ENCODE measurements at places on chromosomes 2 and 18.

DNA sequence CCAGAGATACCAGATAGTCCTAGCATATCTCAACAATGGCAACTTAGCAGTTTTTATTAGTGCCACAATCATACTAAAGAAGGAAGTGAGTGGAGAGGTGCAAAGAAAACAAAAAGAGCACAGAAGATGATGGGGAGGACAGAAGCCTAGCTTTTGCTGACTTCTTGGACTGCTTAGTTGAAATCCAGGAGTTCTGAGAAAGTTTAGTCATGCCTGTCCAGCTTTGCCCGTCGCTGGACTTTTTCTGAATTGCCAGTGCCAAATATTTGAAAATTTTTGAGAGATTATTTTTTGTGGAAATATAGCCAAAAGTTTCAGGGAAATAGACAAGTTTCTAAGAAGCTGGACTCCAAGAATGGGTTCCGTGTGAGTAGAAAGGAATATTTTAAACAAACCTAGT lies 558.7 kb upstream of the TNP1 start:
- DNase-seq, result no peak

DNA sequence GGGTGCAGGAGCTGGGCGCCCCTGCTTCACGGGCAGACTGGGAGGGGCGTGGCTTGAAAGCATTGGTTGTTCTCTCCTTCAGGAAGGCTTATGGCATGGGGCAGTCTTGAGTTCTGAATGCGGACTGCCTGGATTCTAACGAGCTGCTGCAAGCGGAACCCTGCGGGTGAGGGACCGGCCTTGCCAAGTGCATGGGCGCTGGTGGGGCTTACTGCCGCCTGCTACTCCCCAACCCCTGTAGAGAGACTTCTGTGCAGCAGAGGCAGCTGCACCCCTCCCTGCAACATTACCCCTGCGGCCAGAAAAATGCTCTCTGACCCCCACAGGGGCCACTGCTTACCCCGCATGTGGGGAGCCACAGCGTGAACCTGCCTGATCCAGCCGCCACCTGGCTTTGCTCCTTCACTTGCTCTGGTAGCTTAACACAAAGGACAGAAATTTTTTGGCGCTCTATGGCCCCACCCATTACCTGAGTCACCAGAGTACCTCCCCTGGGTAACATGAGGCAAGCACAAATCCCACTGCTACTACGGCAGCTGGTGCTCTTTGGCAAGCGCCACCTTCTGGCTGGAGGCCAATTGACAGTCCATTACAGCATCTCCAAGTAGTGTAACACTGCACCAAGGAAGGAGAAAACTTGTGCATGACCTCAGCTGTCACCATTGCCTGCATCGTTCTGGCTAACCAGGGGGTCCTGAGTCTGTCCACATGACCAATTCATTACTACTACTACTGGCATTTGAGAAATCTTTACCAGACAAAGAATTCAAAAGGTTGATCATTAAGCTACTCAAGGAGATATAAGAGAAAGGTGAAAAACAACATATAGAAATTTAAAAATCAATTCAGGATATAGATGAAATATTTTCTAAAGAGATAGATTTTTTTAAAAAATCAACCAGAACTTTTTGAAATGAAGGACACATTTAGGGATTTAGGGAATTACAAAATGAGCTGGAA lies 35.4 kb downstream of the MYL12B start:
- DNase-seq, result peak; percentile 82

- no peak for DNase-seq
Measured at GRCh38 chr2:146927080-146927711, 917.6 kb upstream of the ACVR2A start.

DNA sequence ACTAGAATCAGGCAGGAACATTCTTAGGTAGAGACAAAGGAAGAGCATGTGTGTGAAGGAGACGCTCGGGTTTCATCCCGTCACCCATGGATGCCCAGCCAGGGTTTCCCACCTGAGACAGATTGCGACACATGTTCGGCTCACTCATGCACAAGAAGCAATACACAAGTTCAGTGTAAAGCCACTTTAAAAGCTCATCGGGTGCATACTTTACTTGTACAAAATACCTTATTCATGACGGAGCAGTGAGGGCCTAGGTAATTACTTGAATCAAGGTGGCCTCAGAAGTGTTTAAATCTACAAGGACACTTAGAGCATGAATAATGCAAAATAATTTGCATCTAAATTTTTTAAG lies 42.0 kb downstream of the ZEB2 start:
- no peak for DNase-seq

GRCh38 chr2:233075966-233076339 lies 15.8 kb downstream of the INPP5D start:
- DNase-seq, result peak; percentile 6

DNA sequence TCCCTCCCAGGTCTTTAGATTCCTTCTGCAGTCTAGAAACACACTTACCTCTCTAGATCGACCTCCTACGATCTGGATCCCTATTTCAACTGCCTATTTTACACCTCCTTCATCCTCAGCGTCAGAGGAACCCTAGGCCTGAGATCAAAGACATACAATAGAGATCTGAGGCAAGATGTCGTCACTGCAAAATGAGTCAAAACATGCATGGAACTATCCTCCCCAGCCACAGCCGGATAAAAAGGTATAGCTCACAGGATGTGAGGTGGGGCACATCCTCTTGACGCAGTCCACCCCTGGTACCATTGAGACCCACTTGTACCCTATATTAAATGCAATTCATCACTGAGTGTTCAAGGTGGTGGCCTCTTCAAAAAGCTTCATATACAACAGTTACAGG lies 63.7 kb upstream of the DNAJC10 start:
- DNase-seq, result no peak

- no peak for DNase-seq
Measured at GRCh38 chr2:233165543-233165894, 86.0 kb upstream of the ATG16L1 start.

DNA sequence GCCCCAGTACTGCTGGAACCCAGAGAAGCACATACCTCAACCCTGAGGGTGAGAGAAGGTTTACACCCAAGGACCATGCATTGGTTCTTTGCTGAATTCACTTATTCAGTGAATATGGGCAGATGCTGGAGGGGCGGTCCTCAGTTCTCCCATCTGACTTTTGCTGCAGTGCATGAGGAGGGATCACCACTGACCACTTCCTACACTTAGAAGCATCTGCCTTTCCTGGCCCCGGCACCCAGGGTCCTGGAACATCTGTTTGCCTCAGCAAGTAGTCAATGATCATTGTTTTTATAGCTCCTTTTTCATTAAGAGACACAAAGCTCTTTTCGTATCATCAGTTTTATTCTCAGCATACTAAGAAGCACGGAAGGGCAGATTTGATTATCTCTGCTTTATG lies 211.4 kb downstream of the SH3RF3 start:
- DNase-seq, result no peak

GRCh38 chr2:99397266-99397920 lies 60.2 kb downstream of the EIF5B start:
- peak; percentile 24 for DNase-seq

- DNase-seq, result no peak
Measured at GRCh38 chr2:41595240-41595639, 452.6 kb upstream of the PKDCC start.

- DNase-seq, result no peak
Measured at GRCh38 chr2:9770308-9771100, 72.8 kb upstream of the TAF1B start.

- DNase-seq, result no peak
Measured at GRCh38 chr2:212535996-212536816, 2.4 kb downstream of the ERBB4 start.

GRCh38 chr2:30367232-30368070 lies 79.6 kb upstream of the LCLAT1 start:
- no peak for DNase-seq

GRCh38 chr2:27915191-27915590 lies 24.7 kb downstream of the BABAM2 start:
- DNase-seq, result no peak

GRCh38 chr18:44691148-44691925 lies 10.6 kb downstream of the SETBP1 start:
- DNase-seq, result no peak

GRCh38 chr2:169136885-169137534 lies 67.6 kb downstream of the DHRS9 start:
- DNase-seq, result no peak

- no peak for DNase-seq
Measured at GRCh38 chr2:239475161-239476028, 74.6 kb upstream of the HDAC4 start.

GRCh38 chr2:28528206-28528605 lies 32.3 kb downstream of the PLB1 start:
- no peak for DNase-seq

- no peak for DNase-seq
Measured at GRCh38 chr2:192119536-192119935, 75.2 kb downstream of the TMEFF2 start.

DNA sequence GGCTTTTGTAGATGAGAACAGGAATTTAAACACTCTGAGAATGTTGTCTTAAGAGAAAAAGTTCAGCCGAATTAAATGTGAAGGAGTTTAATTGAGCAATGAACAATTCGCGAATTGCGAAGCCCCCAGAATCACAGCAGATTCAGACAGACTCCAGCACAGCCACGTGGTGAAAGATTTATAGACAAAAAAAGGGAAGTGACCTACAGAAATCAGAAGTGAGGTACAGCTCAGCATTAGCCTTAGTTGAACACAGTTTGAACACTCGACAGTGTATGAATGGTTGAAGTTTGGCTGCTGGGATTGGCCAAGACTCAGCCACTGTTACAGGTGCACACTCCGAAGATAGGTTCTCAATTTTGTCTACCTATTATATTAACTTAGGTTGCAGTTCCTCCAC lies 264.0 kb upstream of the CHST9 start:
- DNase-seq, result no peak

DNA sequence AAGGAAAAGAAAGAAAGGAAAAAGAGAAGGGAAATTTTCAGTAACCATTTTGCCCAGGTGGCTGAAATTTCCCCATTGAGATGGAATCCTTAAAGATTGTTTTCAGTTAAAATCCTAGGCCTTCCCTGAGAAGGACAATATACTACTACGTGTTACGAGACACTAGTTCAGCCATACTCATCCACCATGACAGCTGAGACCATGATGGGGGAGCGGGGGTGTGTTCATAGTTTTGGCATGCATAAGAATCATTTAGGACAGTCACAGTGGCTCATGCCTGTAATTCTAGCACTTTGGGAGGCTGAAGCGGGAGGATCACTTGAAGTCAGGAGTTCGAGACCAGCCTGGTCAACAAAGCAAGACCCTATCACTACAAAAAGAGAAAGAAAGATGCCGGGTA lies 28.0 kb downstream of the PLA2R1 start:
- no peak for DNase-seq

DNA sequence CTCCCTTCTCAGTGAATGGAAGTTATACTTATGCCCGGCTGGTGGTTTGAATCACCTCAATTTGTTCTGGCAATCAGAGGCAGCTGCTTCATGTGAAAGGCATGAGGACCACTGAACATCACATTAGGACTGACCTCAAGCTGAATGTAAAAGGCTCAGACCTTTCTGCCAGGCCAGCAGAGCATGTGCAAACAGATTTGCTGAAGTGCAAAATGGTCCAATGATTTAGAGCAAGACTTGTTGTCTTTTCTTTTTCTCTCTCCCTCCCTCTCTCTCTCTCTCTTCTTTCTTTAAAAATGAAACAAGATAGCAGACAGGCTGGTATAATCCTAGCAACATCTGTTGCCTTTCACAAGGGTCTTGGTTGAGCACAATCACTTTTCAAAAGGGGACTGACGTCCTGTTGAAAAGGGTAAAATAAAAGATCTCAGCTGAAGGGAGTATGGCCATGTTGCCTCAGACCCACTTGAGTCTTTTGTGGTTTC lies 13.3 kb upstream of the CDH7 start:
- no peak for DNase-seq

DNA sequence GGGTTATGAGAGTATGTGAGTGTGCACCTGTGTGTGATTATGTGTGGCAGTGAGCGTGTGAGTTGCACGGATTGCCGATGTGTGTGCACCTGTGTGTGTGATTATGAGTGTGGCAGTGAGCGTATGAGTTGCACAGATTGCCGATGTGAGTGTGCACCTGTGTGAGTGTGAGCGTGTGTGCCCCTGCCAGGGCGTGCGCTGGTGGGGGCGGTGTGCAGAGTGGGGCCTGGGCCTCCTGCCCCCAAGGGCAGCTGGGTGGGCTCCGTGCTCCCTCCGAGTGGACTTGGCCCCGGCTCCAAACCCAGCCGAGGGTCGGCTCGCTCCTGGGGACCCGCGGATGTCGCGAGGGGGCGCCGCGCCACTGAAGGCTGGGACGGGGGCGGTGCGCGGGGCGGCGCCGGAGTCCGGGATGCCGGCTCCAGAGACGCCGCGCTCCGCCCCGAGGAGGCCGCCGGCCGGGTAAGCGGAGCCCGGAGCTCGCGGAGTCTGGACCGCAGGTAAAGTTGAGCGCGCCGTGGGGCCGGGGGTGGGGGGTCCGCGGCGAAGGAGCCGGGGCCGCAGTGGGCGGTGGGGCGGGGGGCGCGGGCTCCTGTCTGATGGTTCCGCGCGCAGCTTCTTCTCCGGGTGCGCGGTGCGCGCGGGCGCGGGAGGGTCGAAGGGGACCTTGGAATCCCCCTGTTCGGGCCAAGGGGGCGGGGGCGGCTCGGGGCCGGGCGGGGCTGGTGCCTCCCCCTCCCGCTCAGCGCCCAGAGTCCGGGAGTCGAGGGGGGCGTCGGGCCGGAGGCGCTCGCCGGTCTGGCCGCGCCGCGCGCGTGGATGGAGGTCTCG lies at the start of gene KCNG2:
KCNG2 (plus strand) TSS at position 421 of the 828 bp plus-strand sequence. CDS start 65,730 bp downstream, outside the sequence.
- DNase-seq, result no peak

DNA sequence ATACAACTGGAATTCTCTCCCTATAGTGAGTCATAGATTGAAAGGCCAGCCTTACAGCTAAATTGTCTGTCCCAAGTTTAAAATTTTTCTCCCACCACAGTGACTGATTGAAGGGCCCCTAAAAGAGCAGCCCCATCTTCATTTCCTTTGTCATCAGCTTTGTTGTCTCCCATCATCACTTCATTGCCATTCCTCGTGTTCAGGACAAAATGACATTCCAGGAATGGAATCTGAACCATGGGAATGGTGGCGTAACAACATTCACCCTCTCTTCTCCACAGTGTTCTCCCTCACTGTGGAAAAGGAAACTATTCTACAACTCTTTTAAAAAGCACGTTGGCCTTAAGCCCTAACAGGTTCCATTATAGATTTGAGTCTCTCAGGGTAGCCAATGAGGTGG lies 52.1 kb downstream of the PSTPIP2 start:
- no peak for DNase-seq

DNA sequence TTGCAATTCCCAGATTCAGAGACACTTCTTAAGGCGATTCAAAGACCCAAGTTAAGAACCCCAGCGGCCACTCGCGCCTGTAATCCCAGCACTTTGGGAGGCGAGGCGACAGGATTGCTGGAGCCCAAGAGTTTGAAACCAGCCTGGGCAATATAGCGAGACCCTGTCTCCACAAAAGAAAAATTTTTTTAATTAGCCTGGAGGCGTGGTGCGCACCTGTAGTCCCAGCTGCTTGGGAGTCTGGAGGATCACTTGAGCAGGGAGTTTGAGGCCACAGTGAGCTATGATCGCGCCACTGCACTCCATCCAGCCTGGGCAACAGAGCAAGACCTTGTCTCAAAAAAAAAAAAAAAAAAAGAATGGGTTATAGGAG lies 585 bp upstream of the ANAPC1 start:
- DNase-seq, result no peak

DNA sequence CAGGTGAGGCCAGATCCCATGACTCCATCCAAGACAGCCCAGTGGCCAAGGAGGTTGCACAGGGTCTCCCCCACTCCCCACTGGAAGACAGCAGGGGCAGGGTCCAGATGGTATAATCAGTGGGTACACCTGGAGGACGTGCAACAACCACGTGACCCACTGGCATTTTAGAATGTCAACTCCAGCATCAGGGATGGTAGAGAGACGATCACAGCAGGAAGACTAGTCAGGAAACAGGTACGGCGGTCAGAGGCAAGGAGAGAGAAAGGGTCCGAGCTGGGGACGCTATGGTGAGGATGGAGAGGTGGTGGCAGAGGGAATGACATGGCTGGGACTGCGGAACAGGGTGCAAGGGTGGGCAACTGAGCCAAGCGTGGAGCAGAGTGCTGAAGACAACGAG lies 23.0 kb downstream of the SERTAD2 start:
- no peak for DNase-seq

Data from NCI-H2029 (cell line).